ENCODE measurements at places on chromosomes 5 and 9.

DNA sequence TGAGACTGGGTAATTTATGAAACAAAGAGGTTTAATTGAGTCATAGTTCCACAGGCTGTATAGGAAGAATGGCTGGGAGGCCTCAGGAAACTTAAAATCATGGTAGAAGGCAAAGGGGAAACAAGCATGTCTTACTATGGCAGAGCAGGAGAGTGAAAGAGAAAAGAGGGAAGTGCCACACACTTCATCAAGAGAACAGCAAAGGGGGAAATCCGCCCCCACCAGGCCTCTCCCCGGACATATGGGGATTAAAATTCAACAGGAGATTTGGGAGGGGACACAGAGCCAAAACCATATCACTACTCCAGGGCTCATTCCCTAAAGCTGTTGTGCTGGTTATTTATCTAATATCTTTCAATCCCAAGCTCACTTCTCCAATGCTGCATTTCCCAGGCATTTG lies 50.2 kb upstream of the NR3C1 start:
- no peak for DNase-seq

DNA sequence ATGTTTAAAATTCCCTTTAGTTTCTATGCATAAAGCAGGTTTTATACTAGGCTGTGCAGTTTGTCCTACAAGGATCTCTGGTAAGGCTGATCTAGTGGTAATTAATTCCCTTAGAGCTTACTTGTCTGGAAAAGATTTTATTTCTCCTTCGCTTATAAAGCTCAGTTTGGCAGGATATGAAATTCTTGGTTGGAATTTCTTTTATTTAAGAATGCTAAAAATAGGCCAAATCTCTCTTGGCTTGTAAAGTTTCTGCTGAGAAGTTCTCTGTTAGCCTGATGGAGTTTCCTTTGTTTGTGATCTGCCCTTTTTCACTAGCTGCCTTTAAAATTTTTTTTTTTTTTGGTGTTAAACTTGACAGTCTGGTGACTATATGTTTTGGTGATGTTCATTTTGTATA lies 237.1 kb upstream of the TLE4 start:
- DNase-seq = no peak

DNA sequence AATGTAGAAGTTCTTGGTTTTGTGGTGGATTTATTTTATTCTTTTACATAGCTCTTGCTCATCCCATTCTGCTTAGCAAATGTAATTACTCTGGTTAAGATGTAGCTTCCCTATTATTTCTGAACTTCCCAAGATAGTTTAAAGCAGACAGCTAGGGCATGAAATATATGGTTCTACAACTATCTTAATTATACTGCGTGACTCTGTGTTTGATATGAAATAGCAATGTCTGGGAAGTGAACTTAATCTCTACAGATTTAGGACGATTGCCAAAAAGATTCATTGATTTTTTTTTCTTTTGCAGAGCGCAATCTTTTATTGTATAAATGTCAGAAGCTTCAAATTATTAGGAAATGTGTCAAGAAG lies 529.3 kb upstream of the ZNF608 start:
- DNase-seq = no peak

DNA sequence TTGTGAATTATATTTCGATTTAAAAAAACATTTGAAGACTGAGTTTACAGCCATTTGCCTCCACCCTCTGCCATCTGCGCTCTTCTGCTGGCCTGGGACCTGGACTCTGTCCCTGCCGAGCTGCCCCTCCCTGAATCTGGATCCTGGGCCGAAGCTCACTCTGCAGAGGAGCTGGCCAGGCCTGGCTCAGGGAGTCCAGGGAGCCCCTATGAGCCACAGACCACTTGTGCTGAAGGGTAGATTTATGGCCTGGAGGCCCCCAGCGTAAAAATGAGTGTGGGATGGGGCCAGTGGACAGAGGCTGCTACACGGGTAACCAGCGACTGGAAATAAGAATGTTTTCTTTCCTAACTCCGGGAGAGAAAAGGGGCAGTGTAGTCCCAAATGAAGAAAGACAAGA lies 129.8 kb downstream of the FGF18 start:
- no peak for DNase-seq

GRCh38 chr9:75200892-75201470 lies 112.7 kb downstream of the OSTF1 start:
- DNase-seq = no peak

GRCh38 chr9:113635586-113635985 lies 172.1 kb downstream of the RGS3 start:
- no peak for DNase-seq

DNA sequence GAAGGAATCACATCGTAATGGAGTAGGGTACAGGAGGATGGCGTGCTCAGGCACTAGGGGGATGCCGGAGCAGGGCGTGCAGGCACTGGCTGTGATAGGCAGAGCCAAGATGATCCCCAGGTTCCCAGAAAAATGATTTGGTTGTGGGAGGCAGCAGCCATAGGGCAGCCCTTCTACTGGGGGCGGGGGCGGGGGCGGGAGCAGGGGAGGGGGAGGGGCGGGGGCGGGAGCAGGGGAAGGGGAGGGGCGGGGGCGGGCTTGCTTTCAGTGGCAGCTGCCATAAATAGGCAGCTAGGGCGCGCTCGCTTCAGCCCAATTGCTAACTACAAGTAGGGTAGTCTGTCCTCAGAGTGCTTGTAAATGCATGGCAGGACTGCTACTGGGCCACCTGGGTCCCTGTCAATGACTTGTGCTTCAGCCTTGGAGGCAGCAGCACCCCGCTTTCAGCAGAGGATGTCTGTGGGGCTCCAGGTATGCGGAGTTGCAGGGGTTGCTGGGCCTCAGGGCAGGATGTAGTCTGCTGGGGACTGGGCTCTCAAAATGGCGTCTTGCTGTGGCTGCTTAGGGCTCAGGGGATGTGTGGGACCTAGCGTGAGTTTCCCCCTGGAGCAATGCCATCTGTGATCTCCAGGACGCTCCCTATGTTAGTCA lies 354.3 kb downstream of the RAB3C start:
- no peak for DNase-seq

DNA sequence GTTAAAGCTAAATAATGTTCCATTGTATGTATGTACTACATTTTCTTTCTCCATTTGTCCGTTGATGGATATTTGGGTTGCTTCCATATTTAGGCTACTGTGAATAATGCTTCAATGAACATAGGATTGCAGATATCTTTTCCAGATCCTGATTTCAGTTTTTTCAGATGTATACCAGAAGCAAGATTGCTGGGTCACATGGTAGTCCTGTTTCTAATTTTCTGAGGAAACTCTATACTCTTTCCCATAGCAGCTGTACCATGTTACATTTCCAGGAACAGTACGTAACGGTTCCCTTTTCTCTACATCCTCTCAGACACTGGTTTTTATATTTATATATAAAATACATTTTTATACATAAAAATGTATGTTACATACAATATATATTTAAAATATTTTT lies 121.8 kb downstream of the GCNT1 start:
- no peak for DNase-seq

- no peak for DNase-seq
Observed at GRCh38 chr5:142717582-142718215, 31.8 kb upstream of the FGF1 start.

DNA sequence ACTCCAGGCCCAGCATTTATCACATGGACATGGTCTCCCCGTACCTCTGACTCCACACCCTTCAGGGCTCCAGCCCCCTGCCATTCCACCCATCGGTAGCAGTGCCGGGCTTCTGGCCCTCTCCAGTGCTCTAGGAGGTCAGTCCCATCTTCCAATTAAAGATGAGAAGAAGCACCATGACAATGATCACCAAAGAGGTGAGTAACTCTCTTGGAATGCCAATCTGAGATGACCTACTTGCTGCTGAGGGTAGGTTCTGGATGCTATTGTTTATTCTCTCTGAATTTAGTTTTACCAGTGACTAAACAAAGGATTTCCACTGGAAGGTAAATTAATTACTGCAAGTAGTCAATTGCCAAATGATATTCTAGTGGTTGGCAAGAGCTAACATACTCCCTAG lies 80.8 kb downstream of the TLE4 start:
- no peak for DNase-seq

DNA sequence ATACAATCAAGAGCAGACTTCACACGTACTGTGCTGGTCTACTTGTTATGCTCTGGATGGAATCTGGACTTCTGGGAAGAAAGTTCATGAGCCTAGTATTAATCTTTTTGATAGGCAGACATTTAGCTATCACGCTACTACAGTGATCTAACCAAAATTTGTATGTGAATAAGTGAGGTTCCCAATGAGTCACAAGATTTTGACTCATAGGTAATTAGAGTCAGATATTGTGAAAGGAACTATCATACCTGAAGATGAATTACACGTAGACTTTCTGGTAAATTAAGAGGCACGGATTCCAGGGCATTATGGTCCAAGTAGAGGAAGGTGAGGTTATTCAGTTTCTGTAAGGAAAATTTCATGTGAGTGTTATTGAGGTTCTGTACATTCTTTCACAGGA lies 18.4 kb downstream of the OGN start:
- no peak for DNase-seq

DNA sequence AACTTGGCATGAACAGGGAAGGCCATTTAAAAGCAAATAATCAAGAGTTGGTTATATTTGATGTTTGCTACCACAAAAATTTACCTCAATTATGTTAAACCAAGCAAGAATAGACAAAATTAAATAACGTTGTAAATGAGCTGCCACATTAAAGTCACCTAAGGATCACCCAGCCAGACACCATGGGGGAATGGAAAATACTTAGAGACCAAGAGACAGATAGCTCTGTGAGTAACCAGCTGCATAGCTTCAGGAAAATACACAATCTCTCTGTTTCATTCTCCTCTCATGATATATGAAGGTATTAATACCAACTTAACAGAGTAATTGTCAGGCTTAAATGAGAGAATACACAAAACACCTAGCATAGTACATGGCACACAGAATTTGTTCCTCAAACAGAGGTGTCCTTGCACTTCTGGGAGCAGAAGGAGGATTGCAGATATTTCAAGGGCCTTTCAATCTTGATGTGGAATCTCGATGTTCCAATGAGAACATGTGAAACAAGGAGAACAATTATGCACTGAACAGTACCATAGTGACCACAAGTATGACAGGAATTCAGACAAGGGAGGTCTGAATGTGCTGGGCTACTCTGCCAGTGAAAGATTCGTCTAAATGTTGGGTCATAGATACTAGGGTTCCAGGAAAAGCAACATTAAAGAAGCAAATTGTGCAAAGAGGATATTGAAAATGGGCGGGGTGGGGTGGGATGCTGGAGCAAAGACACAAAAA lies 18.6 kb downstream of the JAKMIP2 start:
- no peak for DNase-seq

GRCh38 chr5:170070556-170071412 lies 34.9 kb upstream of the FOXI1 start:
- no peak for DNase-seq

GRCh38 chr5:57650360-57651069 lies 167.9 kb upstream of the ACTBL2 start:
- no peak for DNase-seq

DNA sequence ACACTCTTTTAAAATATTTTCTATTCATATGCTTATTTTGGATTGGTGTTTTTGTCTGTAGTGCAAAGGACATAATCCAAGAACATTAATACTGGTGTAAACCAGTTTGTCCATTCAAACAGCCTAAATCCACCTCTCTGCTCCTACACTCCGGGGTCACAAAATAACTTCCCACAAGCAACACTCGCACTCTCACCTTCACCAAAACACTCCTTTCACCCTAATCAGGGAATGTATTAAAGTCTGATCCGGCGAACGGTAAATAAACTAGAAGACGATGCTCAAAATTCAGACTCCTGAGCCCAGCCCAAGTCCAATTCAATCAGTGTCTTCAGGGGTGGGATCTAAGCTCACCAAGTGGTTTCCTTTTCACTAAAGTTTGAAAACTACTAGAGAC lies 649 bp downstream of the AP3B1 start:
- DNase-seq = no peak

DNA sequence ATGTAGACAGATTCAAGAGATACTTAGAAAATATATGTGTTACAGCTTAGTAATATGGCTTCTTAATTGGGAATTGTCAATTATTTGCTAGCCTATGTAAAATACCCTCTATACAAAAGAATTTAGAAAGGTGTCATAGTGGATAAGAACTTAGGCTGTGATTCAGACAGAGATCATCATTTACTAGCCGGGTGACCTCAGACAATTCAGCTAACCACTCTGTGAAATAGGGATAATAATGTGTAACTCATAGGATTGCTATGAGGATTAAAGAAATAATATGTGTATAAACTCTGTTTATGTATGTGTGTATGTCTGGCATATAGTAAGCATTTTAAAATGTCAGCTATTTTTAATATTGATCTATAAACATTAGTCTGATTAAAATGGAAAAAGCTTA lies 5.9 kb upstream of the LARS1 start:
- no peak for DNase-seq

DNA sequence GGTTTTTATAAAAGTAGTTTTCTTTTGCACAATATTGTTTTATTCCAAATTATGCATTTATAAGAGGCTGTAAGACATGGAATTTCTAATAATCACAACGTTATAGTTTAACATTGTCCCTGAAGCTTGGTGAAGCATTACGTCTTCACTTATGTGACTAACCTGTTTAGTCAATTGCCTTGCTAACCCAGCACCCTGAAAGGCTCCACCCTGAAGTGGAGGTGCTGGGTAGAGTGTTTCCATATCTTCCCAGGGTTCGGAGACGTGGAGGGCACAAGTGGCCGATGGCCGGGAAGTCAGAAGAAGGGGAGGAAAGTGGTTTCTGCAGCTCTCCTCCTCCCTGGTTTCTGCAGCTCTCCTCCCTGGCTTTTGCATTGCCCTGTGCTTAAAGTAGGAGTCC lies 83.4 kb downstream of the TRIO start:
- DNase-seq = no peak

DNA sequence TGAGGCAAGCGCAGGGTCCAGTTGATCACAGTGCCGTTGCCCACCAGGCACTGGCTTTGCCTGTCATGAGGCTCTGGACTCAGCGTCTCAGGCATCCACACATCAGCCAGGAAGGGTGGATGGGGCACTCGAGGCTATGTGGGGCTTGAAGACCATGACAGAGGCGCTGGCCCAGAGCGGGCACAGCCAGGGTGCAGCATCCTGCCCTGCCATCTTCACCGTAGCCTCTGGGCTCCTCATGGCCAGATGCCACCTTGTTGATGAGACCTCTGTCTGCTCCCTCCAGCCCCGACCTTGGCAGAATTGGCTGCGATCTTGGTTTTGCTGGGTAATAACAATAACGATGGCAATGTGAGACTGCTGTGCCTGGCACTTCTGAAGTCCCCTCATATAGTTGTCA lies 404.2 kb upstream of the IRX2 start:
- no peak for DNase-seq

GRCh38 chr5:132183723-132184122 lies 43.9 kb downstream of the P4HA2 start:
- DNase-seq = no peak
